Bronchial epithelial cell (primary cell): ENCODE measurements at places on chromosomes 12 and 14. TPM values are rescaled to one million over a fixed set of nuclear protein-coding genes. Genes with fewer than 3 reads are reported as not detected.

Gene CLEC2A
- not detected in 2 replicates for total RNA-seq

Gene ESRRB
- not detected in 2 replicates for total RNA-seq

Gene ZNF385A
- total RNA-seq, result 5.3 and 7.6 TPM in 2 replicates

Gene KRT8
- 146 and 309 TPM in 2 replicates for total RNA-seq

Gene CCDC184
- not detected in 2 replicates for total RNA-seq

Gene VWF
- 0.26 and 0.51 TPM in 2 replicates for total RNA-seq

Gene ZBTB1
- total RNA-seq, result 36.1 and 39.5 TPM in 2 replicates
